CD4-positive, alpha-beta T cell treated with Interleukin-21 for 1 hour (primary cell): ENCODE measurements at places on chromosomes 3 and 15.

DNA sequence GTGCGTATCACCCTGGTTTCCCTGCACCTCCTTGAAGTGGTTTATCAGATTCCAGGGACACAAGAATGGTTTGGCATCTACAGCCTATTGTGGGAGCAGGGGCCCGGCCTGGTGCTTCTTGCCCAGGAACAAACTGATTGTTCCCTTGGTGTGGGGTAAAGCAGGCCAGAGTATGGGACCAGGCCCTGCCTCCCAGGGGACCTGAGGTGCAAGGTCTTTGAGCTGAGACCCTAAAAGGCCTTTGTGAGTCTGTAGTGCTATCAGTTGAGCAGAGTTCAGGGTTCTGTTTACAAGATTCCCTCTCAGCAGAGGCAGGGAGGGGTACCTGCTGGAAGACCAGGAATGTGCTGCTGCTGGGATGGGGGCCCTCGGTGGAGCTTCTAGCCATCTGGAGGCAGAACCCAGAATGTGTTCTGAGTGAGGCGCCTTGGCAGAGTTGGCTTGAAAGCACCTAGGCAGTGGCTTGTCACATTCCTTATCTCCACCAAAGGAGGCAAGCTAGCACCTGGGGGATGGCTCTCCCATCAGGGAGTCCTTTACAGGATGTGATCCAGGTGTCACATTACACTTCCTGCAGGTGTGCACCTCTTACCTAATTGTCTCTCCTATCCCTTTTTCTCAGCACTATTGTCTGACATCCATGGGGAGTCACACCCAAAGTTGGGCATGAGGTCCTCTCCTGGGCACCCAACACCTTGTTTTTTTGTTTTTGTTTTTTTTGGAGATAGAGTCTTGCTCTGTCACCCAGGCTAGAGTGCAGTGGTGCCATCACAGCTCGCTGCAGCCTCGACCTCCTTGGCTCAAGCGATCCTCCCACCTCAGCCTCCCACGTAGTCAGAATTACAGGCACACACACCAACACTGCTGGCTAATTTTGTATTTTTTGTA lies 13.1 kb downstream of the FLNB start:
- no peak for DNase-seq

- no peak for DNase-seq
These were observed 41.5 kb downstream of the TBC1D2B start for GRCh38 chr15:78035861-78036476.

- no peak for DNase-seq
These were observed 117.3 kb downstream of the ADAMTS17 start for GRCh38 chr15:100224206-100225185.

- DNase-seq, result no peak
These were observed 446.9 kb upstream of the DPPA4 start for GRCh38 chr3:109784285-109784684.

DNA sequence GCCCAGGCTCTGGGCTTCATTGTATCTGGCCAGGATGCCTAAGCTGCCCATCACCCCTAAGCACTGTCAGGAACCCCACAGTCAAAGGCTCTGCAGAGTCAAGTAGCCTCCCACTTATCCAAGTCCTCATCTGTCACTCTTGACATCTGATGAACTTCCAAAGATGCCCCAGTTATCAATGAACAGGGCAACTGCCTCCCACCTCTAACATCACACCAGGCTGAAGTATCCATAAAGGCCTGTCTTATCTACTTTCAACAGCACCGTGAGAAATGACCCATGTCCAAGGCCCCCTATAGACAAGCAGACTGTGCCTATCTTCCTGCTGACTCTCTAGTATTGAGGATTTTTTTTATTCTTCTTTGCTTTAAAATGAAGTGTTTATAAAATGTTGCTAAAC lies 56.4 kb downstream of the TRIM69 start:
- DNase-seq, result no peak

DNA sequence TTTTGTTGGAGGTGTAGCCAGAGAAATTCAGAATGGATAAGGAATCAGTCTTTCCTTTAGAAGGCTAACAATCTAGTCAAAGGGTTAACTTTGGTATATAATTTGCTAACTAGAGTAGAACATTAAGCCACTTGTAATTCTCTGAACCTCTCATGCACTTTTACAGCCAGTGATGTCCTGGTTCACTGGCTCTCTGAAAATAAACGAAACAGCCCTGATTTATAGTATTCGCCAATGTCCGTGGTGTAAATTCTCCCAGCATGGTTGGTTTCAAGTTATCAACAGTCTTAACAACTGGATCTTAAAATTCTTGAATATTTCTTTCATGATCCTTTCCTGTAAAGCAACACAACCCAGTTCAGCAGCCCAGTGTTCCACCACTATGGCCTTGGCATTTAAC lies 500.4 kb upstream of the CDIN1 start:
- DNase-seq, result no peak

GRCh38 chr15:66486887-66487286 lies 10.7 kb downstream of the SNAPC5 start:
- no peak for DNase-seq

DNA sequence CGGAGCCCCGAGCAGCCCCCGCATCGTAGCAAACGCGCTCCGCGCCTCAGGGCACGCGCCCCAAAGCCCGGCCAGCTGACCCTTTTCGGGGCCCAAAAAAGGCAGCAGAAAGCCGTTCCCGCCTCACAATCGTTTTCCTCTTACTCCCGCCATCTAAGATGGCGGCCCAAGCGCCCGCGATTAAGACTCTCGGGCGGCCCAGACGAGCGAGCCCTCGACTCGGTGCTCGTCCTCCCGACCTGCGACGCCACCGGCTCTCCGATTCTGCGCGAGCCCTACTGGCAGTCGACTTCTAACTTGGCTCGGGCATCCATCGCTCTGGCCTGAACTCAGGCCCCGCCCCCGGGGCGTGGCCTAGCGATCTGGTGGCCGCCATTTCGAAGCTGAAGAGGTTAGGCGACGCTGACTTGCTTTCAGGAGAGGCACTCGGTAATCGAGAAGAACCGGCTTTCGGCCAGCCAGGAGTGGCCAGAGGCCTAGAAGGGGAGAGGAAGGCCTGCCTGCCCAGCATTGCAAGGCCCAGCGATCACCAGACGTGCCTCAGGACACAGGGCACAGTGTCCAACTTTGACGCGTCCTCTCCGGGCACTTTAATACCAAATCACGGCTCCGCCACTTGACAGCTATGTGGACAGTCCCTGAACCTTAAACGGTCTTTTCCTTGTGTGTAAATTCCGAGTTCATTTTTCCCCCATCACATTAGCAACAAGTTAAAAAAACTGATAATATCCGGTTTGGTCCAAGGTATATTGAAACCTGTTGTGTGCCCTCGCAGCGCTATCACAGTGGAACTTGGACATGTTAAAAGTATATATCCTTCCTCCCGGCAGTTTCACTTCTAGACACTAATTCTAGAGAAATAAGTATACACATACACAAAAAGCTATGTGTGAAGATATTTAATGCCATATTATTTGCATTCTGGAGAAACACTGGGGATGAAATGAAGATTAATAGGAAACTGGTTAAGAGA lies at the start of gene RAF1:
Gene RAF1 (minus strand): TSS at position 182 of the 973 bp plus-strand sequence. CDS start 45,396 bp downstream, outside the sequence.
- peak; percentile 98 for DNase-seq
